Pulmonary artery endothelial cell (primary cell): ENCODE measurements at places on chromosomes 5 and 9. TPM values are rescaled to one million over a fixed set of nuclear protein-coding genes. Genes with fewer than 3 reads are reported as not detected.

DNA sequence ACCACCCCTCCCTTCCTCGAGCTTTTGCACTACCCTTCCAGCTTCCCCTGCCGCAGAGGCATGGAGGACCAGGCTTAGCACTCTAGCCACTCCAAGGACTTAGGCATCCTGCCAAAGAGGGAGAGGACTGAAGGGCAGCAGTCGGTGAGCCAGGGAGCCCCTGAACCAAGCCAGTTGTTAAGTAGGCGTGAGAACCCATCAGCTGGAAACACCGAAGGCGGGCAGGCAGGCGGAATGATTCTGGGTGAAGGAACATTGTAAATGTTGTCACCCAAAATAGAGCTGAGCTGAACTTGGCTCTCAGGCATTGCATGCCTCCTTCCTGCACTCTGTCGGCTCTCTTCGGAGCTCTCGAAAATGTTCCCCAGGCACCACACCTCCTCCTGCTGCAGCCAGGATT is 42.8 kb downstream of the NRG2 start:
- DNase-seq = no peak

TMEM267 gene
- total RNA-seq = 8.9 and 9.8 TPM in 2 replicates

DNA sequence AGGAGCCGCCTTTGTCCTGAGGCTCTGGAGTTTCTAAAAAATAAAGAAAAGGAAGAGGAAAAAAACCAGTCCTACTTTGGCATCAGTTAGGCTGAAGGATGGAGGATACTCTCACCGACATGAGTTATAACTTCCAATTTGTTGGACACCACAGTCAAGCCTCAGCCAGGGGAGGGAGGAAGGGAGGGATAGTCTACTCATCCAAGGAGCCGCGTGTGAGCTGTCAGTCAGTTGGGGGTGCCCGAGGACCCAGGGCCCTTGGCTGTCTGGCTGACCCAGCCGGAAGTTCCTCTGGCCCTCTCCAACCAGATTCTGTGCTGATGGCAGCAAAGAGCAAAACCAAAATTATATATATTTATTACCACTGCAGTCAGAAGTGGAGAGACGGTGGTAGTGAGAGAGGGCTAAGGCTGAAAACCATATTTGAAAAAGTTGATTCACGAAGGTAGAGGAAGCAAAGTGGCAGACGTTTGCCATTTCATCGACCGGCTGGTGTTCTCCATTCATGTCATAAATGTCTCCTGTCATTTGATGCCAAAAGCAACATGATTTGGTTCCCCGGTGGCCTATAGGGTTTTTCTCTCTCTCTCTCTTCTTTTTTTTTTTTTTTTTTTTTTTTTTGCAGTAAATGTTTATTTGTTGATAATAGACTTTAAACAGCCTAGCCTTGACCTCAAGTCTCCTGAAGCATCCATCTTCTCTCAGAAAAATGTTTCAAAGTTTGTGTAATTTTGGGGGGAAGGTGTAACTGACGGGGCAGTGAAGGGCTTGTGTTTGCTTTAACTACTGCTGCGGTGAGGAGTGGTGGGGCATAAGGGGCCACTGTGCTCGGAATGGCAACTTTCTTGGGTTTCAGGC is 7.6 kb downstream of the LMX1B start:
- DNase-seq = no peak

SEMA5A gene
- total RNA-seq = 0.04 and 0.40 TPM in 2 replicates

PCDHA6 gene
- 0.40 and 0.88 TPM in 2 replicates for total RNA-seq

- DNase-seq = no peak
Measured at GRCh38 chr5:81212211-81212751, 20.8 kb upstream of the CKMT2 start.

GRCh38 chr9:35603506-35603985 is 1.5 kb upstream of the TESK1 start:
- DNase-seq = no peak

CDH12 gene
- not detected in 2 replicates for total RNA-seq

KIF20A gene
- total RNA-seq = 47.2 and 125 TPM in 2 replicates

SLC46A2 gene
- not detected in 2 replicates for total RNA-seq

DNA sequence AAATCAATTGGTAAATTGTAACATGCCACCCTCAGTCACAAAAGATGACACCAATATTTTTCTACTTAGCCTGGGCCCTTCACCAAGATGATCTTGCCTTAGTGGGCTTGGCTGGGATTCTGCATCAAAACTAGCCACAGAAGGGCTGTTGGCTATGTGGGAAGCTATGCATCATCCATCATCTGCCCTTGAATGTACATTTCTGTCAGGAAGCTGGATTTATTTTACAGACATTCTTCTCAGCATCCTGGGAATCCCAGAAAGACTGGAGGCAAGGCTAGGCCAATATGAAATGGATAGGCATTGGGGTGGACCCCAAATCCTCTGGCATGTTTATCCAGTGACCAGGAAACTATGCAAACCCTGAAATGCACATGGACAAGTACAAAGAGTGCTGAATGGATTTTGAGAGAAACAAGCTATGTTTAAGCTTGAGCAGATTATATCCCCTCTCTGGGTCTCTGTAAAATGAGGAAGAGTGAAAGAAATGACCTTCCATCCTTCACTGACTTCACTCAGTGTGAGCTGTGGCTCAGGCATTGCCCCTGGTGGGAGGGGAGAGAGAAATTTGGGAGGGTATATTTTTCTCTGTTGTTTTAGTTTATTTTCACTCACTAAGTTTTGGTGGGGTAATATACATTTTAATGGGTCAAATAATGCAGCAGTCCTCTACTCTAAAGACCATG is 283.6 kb downstream of the EBF1 start:
- DNase-seq = no peak

DNA sequence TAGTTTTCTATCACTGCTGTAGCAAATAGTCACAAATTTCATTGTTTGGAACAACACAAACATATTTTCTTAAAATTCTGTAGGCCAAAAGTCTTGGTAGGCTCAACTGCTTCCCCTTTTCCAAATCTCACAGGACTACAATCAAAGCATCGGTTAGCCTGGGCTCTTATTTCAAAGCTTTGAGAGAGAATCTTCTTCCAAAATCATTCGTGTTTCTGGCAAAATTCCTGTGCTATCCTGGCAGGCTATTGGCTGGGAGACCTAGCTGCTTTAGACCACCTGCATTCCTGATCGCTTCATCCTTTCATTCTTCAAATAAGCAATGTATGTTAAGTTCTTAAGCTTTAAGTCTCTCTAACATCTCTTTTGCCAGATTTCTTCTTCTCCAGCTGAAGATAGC is 629.8 kb upstream of the CDH18 start:
- no peak for DNase-seq

PLAC8L1 gene
- not detected in 2 replicates for total RNA-seq
